ENCODE measurements at places on chromosomes 13 and 19.

DNA sequence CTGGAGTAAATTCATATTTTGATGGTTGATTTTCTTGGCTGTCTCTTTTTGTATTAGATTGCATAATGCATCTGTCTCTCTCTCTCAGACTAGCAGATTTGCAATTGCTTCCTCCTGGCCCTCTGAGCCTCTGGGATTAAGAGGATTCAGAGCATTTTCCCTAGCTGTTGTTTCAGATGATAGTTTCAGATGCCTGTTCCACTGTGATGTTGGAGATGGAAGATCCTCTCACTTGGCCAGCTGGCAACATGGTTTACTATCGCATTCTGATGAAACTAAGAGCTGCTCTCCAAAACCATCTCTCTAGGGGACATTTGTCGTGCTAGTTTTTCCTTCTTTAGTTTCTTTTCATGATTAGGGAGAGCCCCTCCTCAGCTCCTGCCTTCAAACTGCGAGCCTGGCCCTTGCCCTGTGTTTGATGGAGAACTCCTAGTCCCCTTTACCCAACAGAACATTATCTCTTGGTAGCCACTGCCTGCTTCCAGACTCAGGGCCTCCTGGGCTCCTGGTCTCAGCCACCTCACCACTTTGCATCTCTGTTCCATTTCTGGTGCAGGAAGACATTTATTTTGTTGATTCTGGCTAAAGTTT lies 244.6 kb downstream of the B3GLCT start:
- DNase-seq = no peak

DNA sequence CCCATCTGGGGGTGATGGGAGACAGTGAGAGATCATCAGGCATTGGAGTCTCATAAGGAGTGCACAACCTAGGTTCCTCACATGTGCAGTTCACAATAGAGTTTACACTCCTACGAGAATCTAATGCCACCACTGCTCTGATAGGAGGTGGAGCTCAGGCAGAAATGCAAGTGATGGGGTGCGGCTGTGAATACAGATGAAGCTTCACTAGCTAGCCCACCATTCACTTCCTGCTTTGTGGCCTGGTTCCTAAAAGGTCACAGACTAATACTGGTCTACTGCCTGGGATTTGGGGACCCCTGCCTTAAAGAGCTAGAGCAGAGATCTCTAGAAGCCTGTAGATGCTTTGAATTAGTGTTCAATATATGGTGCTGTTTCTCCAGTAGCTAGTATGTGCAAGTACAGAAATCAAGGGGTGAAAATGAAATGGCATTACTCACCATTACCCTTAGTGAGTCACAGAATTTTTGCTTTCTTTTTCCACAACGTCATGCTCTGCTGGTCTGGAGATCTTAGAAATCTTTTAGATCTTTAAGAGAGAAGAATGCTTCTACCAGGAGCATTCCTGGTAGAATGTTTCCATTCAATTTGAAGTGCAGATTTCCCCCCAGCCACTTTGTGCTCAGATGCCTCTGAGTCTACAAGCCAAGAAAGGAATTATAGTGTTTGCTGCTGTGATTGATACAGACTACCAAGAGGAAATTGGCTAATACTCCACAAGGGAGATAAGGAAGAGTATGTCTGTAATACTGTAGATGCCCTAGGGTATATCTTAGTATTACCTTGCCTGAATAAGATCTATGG lies 2301.2 kb downstream of the PCDH9 start:
- DNase-seq = no peak

- DNase-seq = no peak
Observed at GRCh38 chr19:4695224-4695731, 25.1 kb upstream of the MYDGF start.

DNA sequence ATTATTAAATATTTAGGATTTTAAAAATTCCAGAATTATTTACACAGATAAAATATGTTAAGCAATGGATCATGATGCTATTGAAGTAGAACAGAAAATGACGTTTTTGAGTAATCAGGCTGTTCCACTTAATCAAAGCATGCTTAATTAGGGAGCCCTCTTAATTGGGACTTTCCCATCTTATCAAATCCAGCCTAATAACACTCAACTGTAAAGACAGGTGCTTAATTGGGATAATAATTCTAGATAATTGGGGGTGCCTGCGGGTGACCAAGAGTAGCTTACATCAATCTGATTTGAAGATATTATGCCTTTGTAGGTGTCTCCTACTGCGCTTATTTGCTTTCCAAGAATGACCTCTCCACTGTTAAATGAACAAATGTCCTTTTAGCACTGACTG lies 742.2 kb upstream of the SLITRK6 start:
- no peak for DNase-seq

- DNase-seq = peak; percentile 50
Observed at GRCh38 chr19:8396563-8397203, 6.5 kb downstream of the RAB11B start.

GRCh38 chr19:57947088-57947418 lies 453 bp downstream of the ZNF256 start:
- DNase-seq = no peak

DNA sequence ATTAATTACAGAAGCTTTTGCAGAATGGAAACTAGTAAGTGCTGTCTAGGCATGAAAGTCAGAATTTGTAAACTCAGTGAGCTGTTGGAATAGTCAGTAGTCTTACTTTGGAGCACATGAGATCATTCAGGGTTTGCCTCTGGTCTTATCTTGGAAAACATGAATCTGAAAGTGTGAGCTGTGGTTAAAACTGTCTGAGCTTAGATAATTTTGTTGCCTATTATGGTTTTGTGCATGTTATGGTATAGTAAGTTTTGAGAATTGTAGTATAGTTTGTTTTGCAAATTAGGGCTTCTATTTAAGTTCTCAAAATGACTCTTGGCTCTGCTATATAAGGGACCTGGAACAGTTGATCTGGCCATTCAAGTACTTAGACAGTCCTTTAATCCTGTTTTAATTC lies 53.7 kb upstream of the TRPC4 start:
- DNase-seq = no peak

DNA sequence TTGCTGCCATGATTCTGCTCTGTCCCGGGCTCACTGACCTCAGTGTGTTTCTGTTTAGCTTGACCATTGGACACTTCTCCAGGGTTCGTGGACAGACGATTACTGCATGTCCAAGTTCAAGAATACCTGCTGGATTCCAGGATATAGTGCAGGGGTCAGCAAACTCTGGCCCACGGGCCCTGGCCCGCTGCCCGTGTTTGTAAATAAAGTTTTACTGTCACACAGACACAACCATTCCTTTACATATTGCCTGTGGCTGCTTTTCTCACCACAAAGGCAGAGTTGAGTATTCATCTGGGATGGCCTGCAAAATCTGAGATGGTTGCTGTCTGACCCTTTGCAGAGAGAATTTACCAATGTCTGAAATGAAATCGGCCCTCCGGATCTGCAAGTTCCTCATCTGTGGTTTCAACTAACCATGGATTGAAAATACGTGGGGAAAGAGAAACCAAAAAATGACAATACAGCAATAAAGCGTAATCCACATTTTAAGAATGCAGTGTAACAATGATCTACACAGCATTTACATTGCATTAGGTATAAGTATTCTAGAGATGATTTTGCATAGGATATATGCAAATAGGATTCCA lies 25.9 kb upstream of the F2RL3 start:
- DNase-seq = no peak

DNA sequence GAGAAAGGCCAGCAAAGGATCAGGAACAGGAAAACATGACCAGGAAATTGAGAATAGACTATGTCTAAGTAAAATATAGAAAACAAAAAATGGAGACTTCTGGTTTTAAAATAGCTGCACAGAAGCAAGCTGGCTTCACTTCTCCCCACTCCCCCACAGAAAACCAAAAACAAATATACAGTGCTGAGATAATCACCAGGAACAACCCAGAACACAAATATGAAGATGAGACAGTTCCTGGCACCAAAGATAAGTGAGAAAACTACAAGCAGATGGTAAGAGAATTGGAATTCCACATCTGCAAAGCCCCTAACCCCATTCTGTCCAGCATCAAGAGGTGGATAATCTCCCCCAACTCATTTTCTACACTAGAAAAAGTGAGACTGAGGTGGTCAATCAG lies 397.7 kb downstream of the SUCLA2 start:
- no peak for DNase-seq

GRCh38 chr13:28129911-28130693 lies 8.2 kb upstream of the PAN3 start:
- DNase-seq = no peak

DNA sequence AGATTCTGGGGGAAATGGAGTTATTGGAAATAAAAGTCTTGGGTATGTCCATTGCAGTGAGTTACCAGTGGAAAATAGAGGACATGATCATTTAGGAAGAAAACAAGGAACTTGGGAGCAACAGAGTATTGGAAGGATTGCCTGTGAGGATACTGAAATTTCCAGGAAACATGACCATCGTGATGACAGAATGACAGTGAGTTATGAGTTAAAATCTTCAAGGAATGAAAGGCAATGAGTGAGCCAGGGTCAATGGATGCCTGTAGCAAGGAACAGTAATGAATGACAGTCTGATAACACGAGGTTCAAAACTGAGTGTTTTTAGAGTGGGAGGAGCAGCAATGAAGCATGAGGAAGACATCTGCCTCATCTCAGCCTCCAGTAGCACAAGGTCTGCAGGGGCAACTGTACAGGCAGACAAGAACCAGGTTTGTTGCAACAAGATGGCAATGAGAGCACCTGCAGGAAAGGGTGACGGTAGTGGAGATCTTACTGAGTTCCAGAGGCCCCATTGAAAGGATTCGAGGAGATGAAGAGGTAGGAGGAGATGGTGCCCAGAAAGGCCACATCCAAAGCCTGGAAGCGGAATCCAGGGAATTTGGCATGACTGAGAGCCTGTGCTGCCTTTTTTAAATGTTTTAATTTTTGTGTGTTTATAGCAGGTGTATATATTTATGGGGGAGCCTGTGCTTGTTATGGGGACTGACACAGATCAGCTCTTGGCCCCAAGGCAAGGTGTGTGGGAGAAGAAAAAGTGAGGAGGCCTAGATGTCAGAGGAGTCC lies 43.9 kb downstream of the N4BP2L1 start:
- DNase-seq = no peak

DNA sequence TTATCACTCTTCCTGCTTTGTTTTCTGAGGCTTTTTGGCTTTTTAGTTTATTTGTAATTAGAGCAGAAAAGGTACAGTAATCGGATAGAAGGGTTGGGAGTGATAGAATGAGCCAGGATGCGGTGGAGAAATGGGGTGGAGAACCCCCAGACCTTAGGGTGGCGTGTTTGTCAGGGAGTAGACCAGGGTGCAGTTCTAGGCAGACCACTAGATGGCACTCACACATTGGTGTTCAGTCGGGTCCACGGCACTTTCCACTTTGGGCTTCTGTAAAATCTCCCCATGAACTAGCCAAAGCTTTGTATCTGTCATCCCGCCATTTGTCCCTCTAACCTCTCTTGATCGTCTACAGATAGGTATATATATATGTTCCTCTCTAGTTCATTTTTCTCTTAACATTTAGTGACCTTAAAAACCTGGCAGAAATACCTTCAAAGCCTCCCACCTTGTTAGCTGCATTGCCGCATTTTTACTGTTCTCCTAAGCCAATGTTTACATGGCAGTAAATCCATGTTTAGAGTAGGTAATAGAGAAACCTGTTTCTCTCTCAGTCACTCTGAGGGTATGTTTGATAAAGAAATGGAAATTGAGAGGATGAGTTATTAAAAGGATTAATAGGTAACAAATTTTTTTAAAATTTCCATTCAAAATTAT lies 154.9 kb downstream of the TM9SF2 start:
- peak; percentile 88 for DNase-seq

GRCh38 chr19:21824679-21825078 lies 11.3 kb downstream of the ZNF43 start:
- DNase-seq = no peak

- DNase-seq = no peak
Observed at GRCh38 chr13:58960888-58961287, 1202.8 kb downstream of the DIAPH3 start.

- DNase-seq = no peak
Observed at GRCh38 chr13:76799696-76800095, 86.5 kb downstream of the KCTD12 start.

DNA sequence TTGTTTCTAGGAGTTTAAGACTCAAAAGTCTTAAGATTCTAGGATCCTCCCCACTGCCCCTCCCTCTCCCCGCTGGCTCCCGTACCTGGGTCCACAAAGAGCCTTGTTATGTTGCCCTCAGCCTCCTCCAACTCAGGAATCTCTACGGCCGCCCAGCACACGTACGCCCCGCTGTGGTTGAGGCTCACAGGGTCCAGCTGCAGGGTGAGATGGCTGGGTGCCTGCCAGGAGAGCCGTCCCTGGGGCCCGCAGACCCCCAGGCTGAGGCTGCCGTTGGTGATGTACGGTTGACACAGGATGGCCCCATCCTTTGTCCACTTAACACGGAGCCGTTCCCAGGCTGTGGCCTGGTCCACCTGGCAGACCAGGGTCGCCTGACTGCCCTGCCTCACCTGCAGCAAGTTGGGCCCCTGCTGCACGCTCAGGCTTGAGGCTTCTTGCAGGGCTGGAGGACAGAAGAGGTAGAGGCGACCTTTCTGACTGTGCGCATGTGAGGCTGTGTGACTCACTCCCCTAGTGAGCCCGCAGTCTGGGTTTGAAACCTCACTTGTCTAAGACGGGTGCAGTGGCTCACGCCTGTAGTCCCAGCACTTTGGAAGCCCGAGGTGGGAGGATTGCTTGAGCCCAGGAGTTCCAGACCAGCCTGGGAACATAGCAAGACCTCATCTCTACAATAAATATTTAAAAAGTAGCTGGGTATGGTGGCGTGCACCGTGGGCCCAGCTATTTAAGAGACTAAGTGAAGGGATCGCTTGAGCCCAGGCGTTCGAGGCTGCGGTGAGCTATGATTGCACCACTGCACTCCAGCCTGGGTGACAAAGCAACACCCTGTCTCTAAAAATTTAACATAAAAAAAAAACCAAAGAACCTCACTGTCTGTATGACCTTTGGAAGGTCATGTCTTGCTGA lies 4.0 kb downstream of the TMIGD2 start:
- DNase-seq = no peak

DNA sequence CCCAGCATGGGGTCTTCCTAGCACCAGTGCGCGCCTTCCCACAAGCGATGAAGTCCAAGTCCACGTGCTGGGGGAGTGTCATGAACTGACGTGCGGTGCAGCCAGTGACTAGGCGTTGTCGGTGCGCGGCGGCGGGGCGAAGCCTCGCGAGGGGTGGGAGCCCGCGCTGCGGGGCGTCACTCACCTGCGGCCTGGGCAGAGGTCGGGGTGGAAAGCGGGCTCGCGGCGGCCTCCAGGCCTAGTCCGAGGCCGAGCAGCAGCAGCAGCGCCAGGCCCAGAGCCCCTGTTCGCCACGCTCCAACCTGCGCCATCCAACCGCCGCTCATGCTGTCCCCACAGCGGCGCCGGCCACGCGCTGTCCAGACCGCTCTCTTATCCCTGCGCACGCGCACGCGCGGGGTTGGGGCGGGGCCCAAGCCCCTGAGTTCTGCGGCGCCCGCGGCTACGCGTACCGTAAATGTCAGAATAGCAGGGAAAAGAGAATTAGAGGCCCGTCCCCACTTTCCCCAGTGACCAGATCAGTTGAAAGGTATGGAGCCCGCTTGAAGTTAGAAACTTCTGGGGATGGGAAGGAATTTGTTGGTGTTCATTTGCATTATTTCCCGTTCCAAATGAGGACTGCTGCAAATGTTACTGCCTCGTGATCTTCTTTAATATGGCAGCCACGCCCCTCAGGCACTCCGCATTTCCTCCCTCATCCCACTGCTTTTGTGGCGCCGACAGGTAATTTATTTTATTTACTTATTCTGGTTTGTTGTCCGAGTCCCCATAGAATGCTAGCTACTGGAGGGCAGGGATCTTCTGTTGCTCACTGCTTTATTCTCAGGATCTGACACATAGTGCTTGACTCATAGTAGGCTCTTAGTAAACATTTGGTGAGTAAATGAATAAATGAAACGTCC lies at the start of gene CD320:
TSS of gene CD320 (minus strand) at position 394 of the 902 bp plus-strand sequence. CDS start at position 326, 68 bp downstream.
- peak; percentile 79 for DNase-seq

- no peak for DNase-seq
Observed at GRCh38 chr13:110784704-110785103, 71.2 kb downstream of the ING1 start.

All from CD4-positive, alpha-beta T cell treated with Interleukin-6 at 100 ng/mL for 8 hours (primary cell).